Left lung (tissue), 14 donors: ENCODE measurements at places on chromosomes 3 and 15. TPM values are rescaled to one million over a fixed set of nuclear protein-coding genes. Genes with fewer than 3 reads are reported as not detected.
A peak's percentile ranks its signal among the peaks of the same experiment; 100 is the strongest.

ARRDC4 gene
- 16.1 TPM for polyA plus RNA-seq

GRCh38 chr3:23979569-23979968, 34.5 kb downstream of the NR1D2 start:
- no peak overlapping the region for H3K4me3 ChIP-seq
- no peak overlapping the region for H3K27ac ChIP-seq
- H3K36me3 ChIP-seq: peaks cover 8% of the 10 kb centered on the region
- DNase-seq: no peak
- H3K27me3 ChIP-seq: no peaks in the 10 kb centered on the region

DNA sequence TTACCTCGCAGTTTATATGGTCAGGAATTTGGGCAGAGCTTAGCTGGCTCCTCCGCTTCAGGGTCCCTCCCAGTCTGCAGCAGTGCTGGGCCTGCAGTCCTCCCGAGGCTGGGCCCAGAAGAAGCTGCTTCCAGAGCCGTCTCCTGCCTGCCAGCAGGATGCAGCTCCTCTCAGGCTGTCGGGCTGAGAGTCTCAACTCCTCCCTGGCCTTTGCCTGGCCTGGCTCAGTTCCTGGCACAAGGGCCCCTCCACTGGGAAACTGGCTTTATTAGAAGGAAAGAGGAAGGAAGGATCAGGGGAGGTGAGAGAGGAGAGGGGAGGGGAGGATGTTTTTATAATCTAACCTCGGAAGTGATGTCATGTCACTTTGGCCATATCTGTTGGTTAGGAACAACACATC, 72.8 kb downstream of the GABRG3 start:
- no peak overlapping the region for H3K4me3 ChIP-seq
- no peaks in the 10 kb centered on the region for H3K36me3 ChIP-seq
- no peak overlapping the region for H3K27ac ChIP-seq

DNA sequence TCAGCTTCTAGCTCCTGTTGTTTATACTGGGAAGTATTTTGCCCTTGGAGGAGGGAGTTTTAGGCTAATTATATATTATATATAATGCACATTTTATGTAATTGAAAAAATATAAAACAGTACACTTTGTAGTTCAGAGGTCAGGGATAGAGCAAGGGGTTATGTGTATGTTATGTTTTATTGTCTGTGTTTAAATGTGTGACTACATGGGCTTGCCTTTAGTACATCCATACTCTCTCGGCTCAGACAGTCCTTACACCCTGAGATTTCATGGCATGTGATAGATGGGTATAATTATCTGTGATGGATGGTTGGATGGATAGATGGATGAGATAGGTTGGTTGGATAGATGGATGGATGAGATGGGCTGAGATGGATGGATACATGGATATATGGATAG, 17.4 kb upstream of the ST3GAL6 start:
- no peak overlapping the region for H3K27ac ChIP-seq
- no peak for DNase-seq
- H3K4me1 ChIP-seq: no peaks in the 10 kb centered on the region
- H3K4me3 ChIP-seq: no peak overlapping the region
- H3K36me3 ChIP-seq: no peaks in the 10 kb centered on the region

- DNase-seq: no peak
- H3K27me3 ChIP-seq: no peaks in the 10 kb centered on the region
- H3K4me3 ChIP-seq: peak overlapping the region; percentile 95
- H3K4me1 ChIP-seq: peaks cover 11% of the 10 kb centered on the region
Observed at GRCh38 chr15:64990168-64990470, 405 bp upstream of the SPG21 start.

C3orf22 gene
- polyA plus RNA-seq: 0.10 TPM

GRCh38 chr3:46299608-46300460, 54.1 kb upstream of the CCR2 start:
- no peaks in the 10 kb centered on the region for H3K4me1 ChIP-seq
- no peaks in the 10 kb centered on the region for H3K27me3 ChIP-seq
- no peak overlapping the region for H3K4me3 ChIP-seq
- DNase-seq: no peak
- peak overlapping the region; percentile 94 for H3K27ac ChIP-seq

DNA sequence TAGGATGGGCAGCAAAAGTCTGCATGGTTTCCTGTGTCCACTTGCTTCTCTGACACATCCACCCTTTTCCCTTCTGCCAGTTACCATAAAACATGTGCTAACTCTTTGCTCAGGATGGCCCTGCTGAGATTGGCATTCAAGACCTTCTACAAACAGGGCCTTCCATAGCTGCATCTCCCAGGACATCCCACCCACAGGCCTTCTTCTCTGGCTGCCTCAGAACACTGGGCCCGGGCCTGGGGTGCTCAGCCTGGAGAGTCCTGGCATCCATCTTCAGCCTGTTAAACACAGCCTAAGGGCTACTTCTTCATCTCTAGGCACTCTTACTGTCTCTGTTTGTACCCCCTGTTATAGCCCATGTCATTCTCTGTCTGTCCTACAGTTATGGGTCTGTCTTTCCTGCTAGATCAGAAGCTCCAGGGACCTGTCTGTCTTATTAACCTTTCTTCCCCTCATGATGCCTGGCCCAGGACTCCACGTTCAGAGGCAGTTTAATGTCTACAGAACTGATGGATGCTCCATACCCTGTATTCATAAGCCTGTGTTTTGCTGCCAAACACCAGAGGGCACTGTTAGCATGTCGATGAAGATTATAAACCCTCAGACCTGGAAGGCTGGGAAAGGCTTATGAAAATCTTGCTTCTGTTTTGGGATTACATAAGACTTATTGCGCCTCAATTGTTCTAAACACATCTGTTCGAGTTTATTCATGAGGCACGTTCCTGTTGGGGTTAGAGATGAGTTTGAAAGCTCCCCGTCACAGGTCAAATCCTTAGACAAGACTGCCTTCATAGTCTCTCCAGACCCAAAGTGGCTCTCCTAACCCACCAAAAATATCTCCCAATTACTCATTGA, 16.5 kb downstream of the SEMA3G start:
- DNase-seq: peak; percentile 87
- no peaks in the 10 kb centered on the region for H3K27me3 ChIP-seq

RPS27L gene
- 84.6 TPM for polyA plus RNA-seq

- no peaks in the 10 kb centered on the region for H3K4me1 ChIP-seq
- DNase-seq: no peak
- no peak overlapping the region for H3K4me3 ChIP-seq
- peaks cover 6% of the 10 kb centered on the region for H3K36me3 ChIP-seq
- no peaks in the 10 kb centered on the region for H3K27me3 ChIP-seq
- H3K27ac ChIP-seq: no peak overlapping the region
Observed at GRCh38 chr3:169083885-169084284, 579.6 kb downstream of the MECOM start.

TRIM59 gene
- polyA plus RNA-seq: 22.4 TPM

GRCh38 chr3:61060411-61060861, 190.8 kb downstream of the FHIT start:
- H3K27me3 ChIP-seq: no peaks in the 10 kb centered on the region
- no peak overlapping the region for H3K27ac ChIP-seq
- peak; percentile 10 for DNase-seq
- no peaks in the 10 kb centered on the region for H3K4me1 ChIP-seq

DNA sequence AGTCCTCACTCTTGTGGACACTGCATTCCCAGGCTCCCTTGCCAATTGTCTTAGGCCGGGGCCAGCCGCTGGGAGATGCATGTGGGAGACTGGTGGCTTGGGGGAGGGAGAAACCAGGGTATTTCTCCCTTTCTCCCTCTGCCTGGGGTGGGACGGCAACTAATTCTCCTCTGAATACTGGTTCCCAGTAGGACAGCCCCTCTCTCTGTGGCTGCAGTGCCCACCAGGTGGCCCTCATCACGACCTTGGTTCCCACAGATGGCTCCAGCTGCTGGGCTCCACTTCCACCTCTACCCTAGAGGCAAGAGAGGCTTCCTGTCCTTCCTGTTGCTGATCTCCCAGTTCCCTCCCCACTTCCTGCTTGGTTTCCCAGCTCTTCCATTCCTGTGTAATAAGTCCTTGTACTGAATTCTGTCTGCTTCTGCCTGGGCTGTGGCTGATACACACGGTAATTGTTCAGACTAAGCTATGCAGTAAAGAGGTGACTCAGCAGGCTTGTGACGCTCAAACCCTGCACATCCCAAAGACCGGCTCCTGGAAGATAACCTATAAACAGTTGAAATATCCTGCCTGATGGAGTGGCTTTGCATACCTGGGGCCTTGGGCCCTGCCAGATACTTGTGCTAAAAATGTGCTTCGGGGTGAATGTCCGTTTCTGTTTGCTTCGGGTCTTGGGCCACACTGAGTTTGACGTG, 20.4 kb upstream of the COPG1 start:
- H3K27ac ChIP-seq: peak overlapping the region; percentile 77
- peaks cover 3% of the 10 kb centered on the region for H3K4me1 ChIP-seq
- no peak overlapping the region for H3K4me3 ChIP-seq

MYD88 gene
- polyA plus RNA-seq: 44.2 TPM

DNA sequence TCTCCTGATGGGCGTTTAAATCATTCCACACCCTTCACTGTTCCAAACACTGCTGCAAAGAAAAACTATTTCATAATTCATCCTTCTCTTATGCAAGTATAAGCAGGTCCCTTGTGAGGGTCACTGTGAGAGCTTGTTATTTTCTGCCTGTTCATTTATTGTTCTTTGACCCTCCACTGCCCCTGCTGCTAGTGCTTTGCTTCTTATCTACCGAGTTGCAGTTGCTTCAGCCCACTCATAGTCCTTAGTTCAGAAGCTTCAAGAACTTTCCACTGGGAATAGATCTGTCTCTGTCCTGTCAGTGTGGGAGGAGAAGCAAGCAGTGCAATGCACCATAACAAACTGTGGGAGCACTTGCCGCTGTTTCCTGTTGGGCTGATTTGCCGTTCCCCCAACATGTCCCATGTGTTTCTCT, 39.8 kb downstream of the RIOX2 start:
- no peak overlapping the region for H3K27ac ChIP-seq
- DNase-seq: no peak
